NCI-H2227 treated with DMSO at 0.1 percent for 48 hours (cell line): ENCODE measurements at places on chromosomes 5 and 9.
A peak's percentile ranks its signal among the peaks of the same experiment; 100 is the strongest.

- no peak for DNase-seq
Observed at GRCh38 chr9:87722393-87723088, 3.4 kb upstream of the CTSL start.

DNA sequence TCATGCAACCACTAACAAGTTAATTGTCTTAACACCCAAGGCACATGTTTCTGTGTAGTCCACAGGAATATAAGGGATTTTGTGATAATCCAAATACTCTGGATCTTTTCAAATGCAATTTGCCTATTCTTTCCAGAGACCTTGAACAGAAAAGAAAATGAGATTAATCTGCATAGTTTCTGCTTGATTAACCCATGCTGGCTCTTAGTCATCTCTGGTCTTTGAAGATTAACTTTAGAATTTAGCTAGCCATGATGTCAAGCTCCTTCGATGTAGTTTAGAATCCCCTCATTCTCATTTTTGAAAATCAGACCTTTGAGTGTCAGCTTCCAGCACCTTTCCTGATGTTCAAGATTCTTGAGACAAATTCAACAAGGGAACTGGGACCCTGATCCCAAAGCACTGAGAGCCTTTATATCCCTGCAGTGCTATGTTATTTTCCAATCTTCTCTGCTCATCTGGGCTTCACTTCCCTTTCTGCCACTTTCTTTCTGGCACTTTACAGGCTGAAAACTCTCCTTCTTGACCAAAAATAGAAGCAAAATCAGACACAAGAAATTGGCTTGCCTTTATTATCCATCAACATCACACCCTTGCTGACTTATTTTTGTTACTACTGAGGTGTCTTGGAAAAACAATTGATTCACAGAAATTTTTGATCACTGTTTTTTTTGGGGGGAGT is 155.5 kb downstream of the PALM2AKAP2 start:
- DNase-seq = no peak

- DNase-seq = no peak
Observed at GRCh38 chr9:126833020-126833419, 27.4 kb upstream of the ZBTB34 start.

- no peak for DNase-seq
Observed at GRCh38 chr5:491119-491855, 33.0 kb downstream of the SLC9A3 start.

DNA sequence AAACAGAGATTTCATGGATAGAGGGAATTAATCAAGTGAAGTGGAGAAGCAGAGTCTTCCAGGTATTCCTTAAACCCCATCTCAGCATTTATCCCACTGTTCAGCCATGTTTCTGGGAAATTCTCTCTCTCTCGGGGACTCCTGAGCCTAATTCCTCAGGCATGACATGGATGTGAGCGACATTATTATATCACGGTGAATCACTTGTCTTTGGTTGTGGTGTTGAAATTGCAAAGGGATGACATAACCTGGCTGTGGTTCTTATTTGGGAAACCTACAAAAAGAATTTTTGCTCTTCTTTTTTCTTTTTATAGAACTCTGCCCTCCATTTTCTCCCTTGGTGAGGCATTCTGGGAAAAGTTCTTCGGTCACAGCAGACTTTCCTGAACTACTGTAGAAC is 457.9 kb upstream of the PTGER4 start:
- no peak for DNase-seq

DNA sequence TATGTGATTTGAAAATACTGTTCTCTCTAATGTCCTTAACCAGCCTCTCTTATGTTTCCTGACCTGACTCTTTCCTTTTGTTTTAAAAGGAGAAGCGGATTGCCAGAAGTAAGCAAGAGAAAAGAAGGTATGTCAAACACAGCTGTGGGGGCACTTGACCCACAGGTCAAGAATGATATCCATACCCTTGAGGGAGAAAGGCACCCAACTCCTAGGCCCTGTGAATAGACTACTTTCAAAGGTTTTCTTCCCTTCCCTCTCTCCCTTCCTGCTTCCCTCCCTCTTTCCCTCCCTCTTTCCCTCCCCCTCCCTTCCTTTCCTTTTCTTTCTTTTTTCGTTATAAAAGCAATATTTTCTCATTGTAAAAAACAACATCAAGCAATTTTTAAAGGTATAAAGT is 306.8 kb downstream of the TRPM3 start:
- no peak for DNase-seq

DNA sequence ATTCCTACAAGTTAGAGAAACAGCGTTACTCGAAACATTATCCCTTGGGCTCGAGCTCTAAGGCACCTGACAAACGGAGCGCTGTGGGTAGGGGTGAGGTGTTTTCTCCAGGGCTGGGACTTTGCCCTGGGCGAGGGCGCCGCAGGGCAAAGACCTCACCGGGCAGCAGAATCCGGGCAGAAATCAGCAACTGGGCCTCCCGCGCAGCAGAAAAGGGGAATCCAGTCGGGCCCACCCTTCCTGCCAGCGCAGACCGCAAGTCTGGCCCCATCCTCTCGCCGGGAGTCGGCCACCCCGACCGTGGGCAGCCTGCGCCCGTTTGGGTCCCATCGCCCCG is 430 bp upstream of the MSH3 start:
- DNase-seq = no peak

DNA sequence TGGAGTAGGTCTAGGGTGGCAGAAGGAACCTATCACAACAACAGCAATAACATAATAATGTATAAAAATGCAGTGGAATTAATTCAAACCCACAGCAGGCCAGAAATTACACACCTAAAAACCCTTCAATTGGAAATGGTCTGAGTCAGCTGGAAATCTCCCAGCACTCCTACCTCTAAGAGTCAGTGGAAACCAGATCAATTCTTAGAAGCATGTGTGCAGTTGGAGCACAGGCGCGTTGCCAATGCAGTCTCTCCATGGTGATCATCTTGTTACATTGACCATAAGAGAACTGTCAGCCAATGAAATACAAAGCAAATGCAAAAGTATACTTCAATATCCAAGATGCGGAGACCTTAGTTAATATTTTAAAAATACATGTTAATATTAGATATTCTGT is 15.1 kb upstream of the CSNK1G3 start:
- DNase-seq = no peak

GRCh38 chr9:32882705-32883104 is 99.4 kb downstream of the TMEM215 start:
- DNase-seq = no peak

- DNase-seq = no peak
Observed at GRCh38 chr9:84698323-84698722, 28.8 kb downstream of the NTRK2 start.

DNA sequence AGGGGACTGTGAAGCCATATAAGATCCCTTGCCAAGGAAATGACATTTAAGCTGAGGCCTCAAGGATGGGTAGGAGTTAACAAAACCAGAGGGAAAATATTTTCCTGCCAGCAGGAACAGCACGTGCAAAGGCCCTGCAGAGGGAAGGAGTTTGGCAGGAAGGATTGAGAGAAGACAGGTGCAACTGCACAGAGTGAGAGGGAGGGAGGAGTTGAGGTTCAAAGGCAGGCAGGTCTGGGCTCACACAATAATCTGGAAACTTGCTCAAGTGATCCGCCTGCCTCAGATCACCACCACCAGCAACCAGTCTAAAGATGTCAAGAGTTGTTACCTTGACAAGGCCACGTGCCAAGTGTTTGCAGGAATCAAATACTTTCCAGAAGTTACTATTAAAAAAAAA is 31.1 kb upstream of the PWWP2A start:
- DNase-seq = no peak

GRCh38 chr9:121708768-121709488 is 57.5 kb downstream of the DAB2IP start:
- DNase-seq = no peak

GRCh38 chr9:71685394-71685793 is 82.9 kb downstream of the CEMIP2 start:
- peak; percentile 4 for DNase-seq

GRCh38 chr5:14197056-14197455 is 53.9 kb downstream of the TRIO start:
- DNase-seq = peak; percentile 72

DNA sequence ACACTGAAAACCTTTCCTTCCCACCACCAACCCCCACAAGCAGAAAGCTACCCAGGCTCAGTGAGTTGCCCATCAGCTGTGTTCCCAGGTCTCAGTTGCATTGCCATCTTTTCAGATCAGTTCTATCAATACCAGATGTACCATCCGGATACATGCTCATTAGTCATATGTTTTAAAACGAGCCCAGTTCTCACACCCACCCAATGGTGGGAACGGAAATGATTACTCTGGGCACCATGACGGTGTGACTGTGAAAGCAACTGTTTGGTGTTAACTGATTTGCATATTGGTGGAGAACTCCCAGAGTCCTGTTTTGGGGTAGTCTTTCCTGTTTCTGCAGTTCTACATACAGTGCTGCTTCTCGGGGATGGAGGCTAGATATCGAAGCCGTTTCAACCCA is 212.3 kb downstream of the TRIM36 start:
- DNase-seq = no peak

- peak; percentile 20 for DNase-seq
Observed at GRCh38 chr9:128419061-128419925, 1.4 kb upstream of the CERCAM start.

- DNase-seq = no peak
Observed at GRCh38 chr5:178229861-178230260, 2.7 kb downstream of the PHYKPL start.

- DNase-seq = no peak
Observed at GRCh38 chr5:39555788-39556187, 131.0 kb upstream of the DAB2 start.

- no peak for DNase-seq
Observed at GRCh38 chr9:91580136-91580535, 156.5 kb upstream of the NFIL3 start.

DNA sequence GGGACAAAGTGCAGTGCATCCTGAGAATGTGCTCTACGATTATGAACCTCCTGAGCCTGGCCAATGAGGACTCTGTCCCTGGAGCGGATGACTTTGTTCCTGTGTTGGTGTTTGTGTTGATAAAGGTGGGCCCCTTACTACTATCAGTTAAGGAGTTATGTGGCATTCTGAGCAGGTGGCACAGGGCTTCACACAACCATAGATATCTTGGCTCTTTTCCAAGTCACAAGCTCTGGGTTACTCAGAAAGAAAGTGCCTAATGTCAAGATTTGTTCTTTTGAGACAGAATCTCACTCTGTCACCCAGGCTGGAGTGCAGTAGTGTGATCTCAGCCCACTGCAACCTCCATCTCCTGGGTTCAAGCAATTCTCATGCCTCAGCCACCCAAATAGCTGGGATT is 99.0 kb downstream of the GAPVD1 start:
- no peak for DNase-seq

GRCh38 chr5:179964015-179964414 is 56.3 kb upstream of the TBC1D9B start:
- no peak for DNase-seq

DNA sequence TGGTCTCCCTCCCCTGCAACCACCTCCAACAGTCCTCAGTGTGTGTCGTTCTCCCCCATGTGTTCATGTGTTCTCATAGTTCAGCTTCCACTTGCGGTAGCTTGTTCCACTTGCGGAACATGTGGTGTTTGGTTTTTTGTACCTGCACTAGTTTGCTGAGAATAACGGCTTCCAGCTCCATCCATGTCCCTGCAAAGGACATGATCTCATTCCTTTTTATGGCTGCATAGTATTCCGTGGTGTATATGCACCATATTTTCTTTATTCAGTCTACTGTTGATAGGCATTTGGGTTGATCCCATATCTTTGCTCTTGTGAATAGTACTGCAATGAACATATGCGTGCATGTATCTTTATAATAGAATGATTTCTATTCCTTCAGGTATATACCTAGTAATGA is 43.0 kb upstream of the ZFYVE16 start:
- DNase-seq = no peak

DNA sequence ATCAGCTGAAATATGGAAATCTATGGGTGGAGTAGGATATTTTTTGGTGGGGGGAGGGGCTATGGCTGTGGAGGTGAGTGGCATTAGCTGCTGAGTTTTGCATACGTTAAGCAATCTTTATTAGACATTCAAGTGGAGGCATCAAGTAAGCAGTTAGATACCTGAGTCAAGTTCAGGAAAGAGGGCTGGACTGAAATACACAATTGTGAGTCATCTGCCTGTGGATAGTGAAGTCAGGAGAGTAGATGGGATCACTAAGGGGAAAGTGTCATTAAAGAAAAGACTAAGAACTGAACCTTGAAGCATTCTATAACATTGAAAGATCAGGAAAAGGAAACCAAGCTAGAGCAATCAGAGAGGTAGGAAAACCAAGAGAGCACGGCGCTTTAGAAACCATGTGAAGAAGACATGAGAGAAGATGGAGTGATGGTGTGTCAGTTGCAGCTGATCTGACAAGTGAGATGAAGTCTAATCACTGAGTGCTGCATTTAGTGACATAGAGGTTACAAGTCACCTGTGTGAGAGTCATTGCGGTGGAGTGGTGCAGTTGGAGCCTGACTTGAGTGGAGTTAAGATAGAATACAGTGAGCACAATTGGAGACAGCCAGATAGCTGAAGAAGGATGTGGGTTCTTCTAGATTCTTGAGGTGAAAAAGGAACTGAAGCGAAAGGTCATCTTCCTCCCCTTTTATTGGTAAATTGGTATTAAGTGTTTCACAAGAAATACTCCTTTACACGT is 88.7 kb downstream of the PIP5K1B start:
- no peak for DNase-seq

GRCh38 chr5:72242796-72243475 is 77.1 kb downstream of the MRPS27 start:
- DNase-seq = no peak

GRCh38 chr5:99386406-99387077 is 457.7 kb upstream of the CHD1 start:
- DNase-seq = no peak

DNA sequence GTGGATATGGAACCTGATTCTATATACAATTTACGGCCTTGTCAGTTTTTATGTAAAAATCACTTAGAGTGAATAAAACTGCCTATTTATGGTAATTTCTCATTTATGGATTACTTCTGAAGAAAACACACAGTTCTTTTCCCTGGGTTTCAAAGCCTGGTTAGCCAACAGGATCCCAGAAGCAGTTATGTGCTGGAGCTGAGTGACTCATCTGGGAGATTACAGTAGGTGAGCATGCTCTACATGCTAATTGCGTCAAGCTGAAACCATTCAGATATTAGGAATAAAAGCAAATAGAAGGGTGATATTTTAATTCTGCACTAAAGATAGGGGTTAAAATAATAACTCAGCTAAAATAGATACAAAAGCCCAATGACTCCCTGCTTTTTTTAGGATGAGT is 47.8 kb downstream of the PDE4D start:
- DNase-seq = no peak

DNA sequence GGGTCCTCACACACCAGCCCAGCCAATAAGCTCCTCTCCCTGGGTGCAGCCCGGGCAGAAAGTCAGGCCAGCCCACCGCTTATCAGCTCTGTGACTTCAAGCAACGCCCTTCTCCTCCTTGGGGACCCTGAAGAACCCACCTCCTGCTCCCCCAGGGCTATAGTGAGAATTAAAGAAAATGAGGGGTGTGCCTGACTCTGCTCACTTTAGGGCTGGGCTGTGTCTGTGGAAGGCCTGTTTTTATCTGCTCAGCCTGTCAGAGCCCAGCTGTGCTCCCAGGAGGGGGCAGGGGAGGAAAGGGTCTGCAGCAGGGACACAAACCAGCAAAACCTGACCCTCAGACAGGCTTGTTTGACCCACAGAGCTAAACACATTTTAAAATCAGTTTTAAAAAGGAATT is 3.9 kb downstream of the GPRIN1 start:
- DNase-seq = peak; percentile 26

GRCh38 chr5:36147681-36148080 is 4.0 kb downstream of the LMBRD2 start:
- no peak for DNase-seq
